Sciatic nerve (tissue), 2 donors: ENCODE measurements at places on chromosomes 3 and 15.

- DNase-seq = no peak
Measured at GRCh38 chr3:62888180-62888579, 13.0 kb upstream of the CADPS start.

GRCh38 chr15:78979456-78980320 lies 34.8 kb upstream of the CTSH start:
- DNase-seq = peak; percentile 72

DNA sequence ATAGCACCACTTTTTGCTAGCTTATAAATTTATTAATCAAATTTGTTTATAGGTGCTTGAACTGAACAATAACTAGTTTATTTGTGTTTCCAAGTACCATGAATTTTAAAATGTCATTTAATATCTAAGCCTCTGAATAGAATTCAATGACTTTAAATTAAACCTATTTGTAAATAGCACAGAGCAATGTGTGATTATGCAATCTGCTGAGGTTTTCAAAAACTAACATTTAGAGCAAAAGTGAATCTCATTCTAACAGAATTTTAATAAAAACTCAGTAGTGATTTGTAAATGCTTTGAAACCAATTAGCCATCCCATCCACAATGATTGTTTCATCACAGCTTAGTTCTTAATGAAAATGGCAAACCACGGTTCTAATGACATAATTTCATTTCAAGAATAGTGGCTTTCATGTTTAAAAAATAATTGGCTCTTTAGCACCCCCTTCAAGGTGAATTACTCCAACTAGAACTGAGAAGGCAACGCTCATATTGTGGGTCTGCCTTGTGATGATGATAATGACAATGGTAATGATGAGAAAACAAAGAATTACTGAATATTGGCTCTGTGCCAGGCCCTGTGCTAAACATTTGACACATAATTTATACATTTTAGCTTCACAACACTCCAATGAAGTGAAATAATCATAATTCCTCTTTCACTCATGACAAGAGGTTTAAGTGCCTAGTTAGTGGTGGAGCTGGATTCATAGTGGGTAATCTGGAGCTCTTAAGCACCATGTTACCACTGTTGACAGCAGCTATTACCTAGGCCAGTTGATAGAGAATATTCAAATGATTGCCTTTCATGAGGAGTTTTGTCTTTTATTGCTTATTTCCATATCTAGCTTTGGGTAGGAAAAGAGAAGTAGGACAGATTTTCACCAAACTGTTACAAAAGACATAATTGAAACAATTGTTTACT lies 145.7 kb downstream of the RBMS3 start:
- DNase-seq = no peak

DNA sequence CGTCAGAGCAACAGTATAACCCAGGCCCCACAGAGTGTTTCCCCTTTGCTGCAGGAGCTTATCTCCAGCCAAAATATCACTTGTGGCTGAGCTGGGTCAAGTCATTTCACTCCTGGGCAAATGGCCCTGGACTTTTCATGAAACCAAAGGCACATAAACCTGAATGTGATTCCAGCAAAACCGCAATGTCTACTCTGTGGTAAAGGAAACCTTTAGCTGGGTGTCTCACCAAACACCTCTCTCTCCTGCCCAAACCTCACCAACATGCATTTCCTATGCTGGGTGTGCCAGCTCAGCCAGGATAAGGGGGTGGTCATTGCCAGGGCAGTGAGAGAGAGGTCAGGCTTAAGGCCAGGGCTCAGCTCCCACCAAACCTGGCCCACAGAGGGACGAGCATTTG lies 67.4 kb downstream of the GTPBP8 start:
- DNase-seq = no peak

- no peak for DNase-seq
Measured at GRCh38 chr3:139317215-139317614, 26.6 kb upstream of the MRPS22 start.

GRCh38 chr15:81093961-81094360 lies 40.1 kb upstream of the CFAP161 start:
- no peak for DNase-seq

GRCh38 chr15:51103330-51103729 lies 8.6 kb upstream of the TNFAIP8L3 start:
- no peak for DNase-seq

- DNase-seq = peak; percentile 58
Measured at GRCh38 chr3:129618901-129619671, 12.6 kb upstream of the PLXND1 start.

DNA sequence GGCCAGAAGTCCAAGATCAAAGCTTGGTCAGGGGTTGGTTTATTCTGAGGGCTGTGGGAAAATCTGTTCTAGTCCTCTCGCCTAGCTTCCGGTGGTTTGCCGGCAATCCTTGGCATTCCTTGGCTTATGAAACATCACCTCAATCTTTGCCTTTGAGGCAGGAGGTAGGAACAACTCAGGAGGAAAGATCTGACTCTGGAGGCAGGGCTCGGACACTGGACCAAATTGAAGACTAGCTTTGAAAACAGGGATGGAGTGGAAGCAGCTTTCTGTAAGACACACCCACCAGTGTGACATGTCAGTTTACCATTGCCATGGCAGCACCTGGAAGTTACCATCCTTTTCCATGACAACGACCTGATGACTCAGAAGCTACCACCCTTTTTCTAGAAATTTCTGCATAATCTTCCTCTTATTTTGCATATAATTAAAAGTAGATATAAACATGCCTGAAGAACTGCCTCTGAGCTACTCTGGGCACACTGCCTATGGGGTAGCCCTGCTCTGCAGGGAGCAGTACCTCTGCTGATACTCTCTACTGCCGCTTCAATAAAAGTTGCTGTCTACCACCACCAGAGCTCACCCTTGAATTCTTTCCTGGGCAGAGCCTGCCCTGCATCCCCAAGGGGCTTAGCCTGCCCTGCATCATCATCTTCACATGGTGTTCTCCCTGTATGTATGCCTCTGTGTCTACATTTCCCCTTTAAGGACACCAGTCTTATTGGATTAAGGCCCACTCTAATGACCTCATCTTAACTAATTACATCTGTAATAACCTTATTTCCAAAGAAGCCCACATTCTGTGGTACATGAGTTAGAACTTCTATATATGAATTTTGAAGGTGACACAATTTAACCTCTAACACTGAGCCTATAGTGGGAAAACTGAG lies 38.3 kb upstream of the TM4SF4 start:
- no peak for DNase-seq

- no peak for DNase-seq
Measured at GRCh38 chr3:66675366-66675765, 174.5 kb upstream of the LRIG1 start.

GRCh38 chr15:73394782-73395181 lies 26.0 kb upstream of the HCN4 start:
- DNase-seq = no peak

DNA sequence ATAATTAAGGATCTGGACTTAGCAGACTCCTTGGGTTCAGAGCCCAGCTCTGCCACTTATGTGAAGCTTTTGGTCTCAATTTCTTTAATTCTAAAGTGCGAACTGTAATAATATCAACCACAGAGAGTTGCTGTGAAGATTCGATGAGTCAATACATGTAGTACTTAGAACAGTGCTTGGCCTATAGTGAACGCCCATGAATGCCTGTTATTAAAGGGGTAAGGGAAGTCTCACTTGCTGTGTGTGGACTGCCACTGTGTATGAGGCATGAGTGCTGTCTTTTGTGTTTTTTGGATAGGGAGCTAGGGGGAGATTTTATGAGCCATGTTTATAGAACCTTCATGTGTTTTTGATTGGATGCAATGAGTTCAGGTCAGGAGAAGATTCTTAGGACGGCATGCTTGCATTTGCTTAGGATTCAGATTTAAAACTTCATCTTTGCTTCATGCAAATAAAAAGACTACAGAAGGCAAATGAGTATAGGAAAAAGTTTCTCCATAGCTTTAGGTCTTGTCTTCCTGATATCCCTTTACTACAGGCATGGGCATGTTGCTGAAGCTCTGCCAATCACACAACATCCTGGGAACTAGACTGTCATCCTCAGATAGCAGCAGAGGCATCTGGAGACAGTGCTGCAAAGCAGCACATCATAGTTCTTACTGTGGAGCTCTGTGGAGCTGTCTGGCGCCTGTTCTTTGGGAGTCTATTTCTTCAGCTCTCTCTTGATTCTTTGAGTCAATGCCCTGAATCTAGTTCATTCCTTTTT lies 50.0 kb downstream of the PLS1 start:
- no peak for DNase-seq

- DNase-seq = no peak
Measured at GRCh38 chr3:187777331-187777941, 32.2 kb upstream of the BCL6 start.

- peak; percentile 61 for DNase-seq
Measured at GRCh38 chr3:120908030-120908794, at the start of gene STXBP5L. Gene STXBP5L (plus strand): TSS chr3:120908205. CDS start chr3:120909579, 1,374 bp downstream.

DNA sequence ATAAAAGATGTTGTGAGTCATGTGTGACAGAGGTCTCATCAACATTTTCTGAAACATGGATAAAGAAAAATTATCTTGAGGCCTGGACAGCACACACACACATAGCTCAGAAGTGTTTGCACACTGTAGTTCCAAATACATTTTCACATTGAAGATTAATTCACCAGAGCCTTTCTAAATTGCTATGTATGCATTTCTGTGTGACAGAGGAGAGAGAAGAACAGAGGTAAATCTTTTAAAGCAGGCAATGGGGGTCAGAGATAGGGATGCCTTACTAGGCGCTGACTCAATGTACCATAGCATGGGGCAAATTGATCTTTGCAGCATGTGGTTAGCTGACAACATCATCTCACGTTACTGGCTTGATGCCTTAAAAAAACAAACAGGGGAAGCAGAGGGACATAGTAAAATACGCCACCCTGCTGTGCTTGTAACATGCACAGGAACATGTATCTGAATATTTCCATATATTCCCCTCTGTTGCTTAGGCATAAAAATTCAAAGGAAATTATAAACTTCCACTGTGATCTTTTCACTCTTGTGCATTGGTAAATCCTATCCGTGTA lies 7.7 kb downstream of the POU1F1 start:
- DNase-seq = no peak

DNA sequence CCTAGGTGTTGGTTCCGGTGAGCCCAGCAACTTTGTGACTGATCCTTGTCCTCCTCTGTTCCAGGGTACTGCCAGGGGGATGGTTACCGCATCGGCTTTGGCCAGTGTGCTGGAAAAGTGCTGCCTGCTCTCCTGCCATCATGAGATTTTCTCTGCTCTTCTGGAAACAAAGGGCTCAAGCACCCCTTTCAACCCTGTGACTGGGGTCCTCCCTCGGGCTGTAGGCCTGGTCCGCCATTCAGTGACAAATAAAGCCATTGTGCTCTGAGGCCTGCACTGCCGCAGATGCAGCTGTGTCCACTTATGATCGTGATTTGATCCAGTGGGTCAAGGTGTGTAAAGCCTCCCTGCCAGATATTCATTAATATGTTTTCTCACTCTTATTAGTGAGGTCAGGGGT lies 33.3 kb downstream of the FAH start:
- DNase-seq = no peak

- DNase-seq = no peak
Measured at GRCh38 chr3:167251678-167252077, 128.4 kb downstream of the ZBBX start.

DNA sequence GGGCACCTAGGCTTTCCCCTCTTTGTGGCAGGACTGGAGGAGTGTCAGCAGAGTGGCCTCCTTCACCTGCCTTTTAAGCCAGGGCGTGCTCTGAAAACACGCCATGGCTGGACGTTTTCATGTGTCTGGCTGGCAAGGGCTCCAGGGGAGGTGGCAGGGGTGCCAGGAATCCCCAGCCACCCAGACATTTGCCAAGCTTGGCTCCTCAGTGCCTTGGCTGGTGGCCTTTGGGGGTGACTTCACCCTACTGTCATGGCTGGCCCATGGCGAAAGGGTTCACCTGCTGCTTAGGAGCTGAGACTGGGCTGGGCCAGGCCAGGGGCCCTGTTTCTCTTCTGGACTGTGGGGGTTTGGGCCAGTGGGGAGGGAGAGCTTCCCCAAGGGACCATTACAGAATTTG lies 17.6 kb downstream of the KLF13 start:
- DNase-seq = no peak

DNA sequence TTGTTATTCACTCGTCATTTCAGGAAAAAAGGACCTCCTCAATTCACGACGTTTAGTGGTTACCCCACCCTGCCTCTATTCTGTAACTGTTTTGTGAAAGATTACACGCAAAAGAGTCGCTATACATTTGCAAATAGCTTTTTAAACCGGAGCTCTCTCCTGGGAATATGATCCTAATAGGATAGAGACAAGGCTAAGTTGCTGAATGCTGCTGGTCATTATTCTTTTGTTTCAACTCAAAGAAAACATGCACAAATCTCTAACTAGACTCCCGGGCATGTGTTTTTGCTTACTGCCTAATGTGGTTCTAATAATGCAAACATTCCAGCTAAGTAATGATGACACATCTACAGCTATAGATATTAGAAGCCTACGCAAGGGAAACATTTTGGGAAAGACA lies 214.6 kb upstream of the MDFIC2 start:
- no peak for DNase-seq

DNA sequence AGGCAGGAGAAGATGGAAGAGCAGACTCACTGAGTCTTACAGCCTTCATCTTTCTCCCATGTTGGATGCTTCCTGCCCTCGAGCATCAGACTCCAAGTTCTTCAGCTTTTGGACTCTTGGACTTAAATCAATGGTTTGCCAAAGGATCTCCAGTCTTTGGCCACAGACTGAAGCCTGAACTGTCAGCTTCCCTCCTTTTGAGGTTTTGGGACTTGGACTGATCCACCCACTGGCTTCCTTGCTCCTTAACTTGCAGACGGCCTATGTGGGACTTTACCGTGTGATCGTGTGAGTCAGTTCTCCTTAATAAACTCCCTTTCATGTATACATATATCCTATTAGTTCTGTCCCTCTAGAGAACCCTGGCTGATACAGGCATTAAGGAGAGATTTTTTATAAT lies 62.4 kb upstream of the TNIK start:
- no peak for DNase-seq
